ENCODE measurements at places on chromosomes 4 and X.

DNA sequence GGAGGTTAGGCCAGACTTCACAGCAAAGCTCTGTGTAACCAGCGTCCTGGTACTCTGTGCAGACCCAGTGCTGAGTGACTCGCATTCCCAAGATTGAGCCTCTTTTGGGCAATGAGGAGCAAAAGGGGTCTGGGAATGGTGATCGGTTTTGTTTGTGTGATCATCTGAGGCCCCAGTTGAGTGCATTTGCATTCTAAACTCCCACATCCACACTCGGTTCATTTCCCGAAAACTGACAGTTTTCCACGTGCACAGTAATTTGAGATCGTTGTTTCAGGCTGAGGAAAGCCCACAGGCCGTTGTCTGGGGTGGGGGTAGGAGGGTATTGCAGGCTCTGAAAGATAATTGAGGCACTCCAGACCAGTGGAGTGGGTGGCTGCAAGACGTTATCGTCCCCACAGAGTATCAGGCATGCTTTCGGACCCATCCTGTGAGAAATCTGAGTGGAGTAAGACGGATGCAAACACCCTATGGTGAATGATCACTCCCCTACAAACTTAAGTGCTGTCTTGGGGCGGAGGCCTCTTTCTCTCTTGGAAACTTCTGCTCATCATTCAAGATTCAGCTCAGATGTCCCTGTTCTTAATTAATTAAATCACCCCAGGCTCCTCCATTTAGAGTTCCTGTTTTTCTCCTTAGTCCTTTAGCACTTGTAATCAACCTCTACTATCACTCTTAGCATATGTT, 96.1 kb downstream of the AFF1 start:
- DNase-seq, result no peak

GRCh38 chr4:174256277-174256713, 27.2 kb downstream of the FBXO8 start:
- peak; percentile 28 for DNase-seq

- DNase-seq, result no peak
Observed at GRCh38 chr4:6367371-6367851, 97.8 kb downstream of the WFS1 start.

GRCh38 chrX:150982788-150983520, at the start of gene HMGB3:
HMGB3 (plus strand) TSS chrX:150983335; CDS start chrX:150985600, 2,265 bp downstream.
- DNase-seq, result peak; percentile 79

DNA sequence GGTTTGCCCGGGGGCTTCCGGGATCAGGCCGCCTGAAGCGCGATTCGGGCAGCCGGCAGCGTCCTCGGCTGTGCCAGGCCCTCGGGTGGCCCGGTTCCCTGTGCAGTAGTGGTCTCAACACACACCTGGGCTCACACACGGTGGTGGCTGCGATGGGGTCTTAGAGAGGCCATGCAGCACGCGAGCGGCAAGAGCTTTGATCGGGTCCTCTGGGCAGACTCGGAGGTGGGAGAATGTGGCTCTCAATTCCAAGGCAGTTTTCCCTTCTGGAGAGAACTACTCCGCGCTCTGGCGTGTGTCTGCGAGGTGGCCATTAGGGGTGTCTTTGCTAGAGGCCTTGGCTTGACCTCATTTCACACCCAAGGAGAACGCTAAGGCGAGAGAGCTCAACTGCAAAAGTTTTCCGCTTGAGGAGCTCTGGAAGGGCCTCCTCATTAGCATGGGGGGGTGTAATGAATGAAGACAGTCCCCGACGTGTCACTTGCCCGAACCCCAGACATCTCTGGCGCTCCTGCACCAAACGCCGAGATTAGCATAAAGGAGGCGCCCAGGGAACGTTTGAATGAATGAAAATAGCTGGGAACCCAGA, 771 bp upstream of the RBPJ start:
- no peak for DNase-seq

DNA sequence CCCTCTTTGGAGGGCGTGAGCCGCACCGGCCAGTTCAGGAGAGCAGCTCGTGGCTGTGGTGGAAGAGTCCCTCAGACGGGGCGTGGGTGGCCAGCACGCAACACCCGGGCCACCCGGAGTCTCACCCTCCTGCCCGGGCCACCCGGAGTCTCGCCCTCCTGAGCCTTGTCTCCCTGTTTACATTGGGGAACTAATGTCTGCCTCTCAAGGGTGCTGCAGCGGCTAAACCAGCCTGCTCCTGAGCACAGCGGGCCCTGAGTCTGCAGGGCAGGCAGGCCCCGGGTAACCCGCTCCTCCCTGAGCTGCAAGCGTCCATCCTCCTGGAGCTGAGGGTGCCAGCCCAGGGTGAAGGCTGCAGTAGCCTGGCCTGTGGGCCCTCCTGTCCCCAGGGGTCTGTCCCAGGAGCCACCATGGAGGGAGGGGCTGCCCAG, 3.0 kb downstream of the PDE6B start:
- no peak for DNase-seq

DNA sequence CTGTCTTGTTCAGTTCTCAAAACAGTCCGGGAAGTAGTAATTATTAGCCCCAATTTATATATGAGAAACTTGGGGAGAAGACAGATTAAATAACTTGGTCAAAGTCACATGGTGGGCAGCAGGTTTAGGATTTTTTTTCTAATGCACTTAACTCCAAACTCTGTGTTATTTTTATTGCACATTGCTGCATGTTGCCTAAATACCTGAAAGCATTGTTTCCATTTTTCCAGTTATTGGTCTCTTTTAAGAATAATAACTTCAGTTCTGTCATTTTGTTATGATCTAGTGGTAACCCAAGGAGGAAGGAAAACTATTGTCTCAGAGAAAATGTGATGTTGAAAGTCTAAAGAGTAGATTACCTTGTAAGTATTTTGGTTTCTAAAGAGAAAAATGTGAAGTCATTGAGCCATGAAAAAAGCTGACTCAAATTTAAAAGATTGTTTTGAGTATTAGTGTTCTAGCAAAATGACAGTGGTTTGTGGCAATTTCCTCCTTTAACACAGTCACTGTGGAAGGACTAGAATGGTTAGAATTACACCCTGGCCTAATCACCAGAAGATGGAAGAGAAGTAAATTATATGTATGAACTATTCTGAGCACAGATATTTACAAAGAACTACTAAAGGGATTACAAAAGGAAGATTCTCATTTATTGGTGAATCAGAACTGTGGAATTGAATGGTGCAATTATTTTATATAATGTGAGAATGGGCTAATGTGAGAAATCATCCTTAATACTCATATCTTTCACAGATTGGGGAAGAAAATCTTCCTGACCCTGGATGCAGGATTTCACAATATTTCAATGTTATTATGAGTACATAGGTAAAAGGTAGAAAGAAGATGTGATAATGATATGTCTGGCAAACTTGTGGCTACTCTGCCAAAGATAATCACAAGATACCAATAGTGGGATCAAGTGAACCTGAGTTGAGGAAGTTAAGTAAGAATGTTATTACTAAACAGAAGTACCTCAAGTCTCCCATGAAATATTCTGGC, 21.7 kb upstream of the CXCL8 start:
- DNase-seq, result no peak

- no peak for DNase-seq
Observed at GRCh38 chr4:62028745-62029144, 828.6 kb downstream of the ADGRL3 start.

DNA sequence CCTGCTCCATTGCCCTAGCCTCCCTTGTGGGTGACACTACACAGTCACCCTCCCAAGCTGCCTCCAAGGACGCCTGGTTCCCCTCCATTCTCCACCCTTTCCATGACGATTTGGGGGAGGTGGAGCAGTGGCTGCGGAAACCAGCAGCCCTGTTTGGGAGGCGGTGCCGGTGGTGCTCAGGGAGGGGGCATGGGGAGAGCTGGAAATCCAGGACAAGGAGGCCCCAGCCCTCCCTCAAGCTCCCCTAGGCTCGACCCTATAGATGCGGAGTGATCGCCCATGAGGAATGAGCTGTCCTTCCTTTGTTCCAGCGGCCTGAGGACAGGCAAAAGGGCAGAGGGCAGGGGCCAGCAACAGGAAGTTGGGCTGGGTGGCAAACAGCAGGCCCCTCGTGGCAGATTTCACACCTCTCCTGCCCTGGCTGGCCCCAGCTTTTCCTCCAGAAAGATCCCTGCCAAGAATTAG, 3.6 kb upstream of the RENBP start:
- DNase-seq, result no peak

GRCh38 chr4:16026160-16026761, 57.6 kb downstream of the PROM1 start:
- no peak for DNase-seq

DNA sequence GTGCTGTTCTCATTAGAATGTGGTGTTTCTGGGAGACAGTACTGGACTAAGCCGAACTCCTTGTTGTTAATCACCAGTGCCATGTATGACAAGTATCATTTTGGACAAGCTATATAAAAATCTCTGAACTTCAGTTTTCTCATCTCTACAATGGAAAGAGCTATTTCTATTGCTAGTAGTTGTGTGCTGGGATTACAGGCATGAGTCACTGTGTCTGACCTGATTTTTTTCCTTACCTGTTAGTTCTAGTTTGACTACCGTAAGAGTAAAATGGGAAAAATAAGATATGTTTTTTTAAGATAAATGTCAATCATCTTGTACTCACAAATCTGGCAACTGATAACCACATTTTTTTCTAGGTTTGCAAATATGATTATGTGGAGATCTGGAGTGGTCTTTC, 192.3 kb downstream of the TLL1 start:
- DNase-seq, result no peak

DNA sequence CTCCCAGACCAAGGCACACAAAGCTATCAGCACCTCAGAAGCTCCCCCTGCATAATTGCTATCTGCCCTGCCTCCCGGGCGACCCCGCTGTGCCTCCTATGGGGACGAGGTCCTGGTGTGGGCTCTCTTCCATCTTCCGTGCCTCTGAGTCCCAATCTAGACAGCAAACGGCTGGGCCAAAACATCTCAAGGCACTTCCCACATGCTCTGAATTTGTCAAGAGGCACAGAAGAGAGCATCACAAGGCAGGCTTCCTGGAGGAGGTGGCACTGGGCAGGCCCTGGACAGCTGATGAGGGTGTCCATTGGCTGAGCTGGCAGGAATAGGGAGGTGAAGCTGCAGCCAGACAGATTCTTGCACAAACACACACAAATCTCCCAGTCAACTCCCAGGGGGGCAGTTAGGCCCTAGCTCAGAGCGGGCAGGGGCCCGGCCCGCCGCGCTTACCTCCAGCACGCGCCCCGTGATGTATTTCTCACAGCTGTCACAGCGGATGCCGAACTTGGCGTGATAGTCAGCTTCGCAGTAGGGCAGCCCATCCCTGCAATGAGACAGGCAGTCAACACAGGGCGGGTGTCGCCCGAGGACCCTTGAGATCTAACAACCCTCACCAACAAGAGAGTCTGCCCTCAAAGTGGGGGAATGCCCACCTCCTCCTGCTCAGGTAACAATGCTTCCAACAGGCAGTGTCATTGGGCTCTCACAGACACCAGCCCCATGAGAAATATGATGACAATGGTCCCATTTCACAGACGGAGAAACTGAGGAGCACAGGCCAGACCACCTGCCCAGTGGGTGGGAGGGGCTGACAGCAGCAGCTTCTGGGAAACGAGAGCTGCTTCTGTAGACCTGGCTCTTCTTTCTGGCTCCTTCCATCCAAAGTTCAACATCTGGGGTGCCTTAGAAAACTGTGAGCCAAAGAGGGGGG, 81.2 kb downstream of the ABLIM2 start:
- no peak for DNase-seq

DNA sequence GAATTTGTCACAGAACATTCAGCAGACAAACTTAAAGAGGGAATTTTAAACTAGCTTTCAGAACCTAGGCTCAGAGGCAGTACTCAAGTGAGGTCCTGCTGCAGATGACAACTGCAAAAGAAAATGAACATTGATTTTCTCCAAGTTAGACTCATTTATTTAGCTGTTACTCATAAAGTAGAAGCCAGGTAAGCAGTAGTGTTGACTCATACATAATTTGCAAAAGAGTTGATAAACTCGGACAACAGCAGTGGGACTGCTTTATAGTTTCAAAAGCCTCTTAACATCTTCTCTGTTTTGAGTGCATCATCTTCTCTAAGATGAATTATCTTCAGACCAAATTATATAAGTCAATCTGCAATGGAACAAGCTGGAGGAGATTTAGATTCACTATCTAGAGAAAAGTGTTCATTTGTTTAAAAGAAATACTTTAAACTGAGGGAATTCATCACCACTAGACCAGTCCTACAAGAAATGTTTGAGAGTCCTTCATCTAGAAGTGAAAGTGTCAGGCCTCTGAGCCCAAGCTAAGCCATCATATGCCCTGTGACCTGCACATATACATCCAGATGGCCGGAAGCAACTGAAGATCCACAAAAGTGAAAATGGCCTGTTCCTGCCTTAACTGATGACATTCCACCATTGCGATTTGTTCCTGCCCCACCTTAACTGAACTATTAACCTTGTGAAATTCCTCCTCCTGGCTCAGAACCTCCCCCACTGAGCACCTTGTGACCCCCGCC, 49.5 kb downstream of the COQ2 start:
- no peak for DNase-seq

- DNase-seq, result no peak
Observed at GRCh38 chr4:100828986-100829685, 311.3 kb upstream of the EMCN start.

DNA sequence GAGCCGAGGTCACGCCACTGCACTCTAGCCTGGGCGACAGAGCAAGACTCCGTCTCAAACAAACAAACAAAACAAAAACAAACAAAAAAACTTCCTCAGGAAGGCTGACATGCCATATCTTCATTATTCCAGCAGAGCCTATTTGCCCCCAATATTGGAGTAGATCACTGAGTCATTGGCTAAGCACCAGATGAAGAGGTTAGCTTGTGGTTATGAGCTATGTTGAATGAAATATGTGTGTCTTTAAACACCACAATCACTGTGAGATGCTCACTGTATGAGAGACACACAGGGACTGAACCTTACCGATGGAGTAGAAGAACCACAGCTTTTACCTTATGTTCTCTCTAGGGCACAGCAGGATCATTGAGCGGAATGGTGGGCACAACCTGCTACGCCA, 122.1 kb upstream of the EOLA2 start:
- DNase-seq, result no peak

DNA sequence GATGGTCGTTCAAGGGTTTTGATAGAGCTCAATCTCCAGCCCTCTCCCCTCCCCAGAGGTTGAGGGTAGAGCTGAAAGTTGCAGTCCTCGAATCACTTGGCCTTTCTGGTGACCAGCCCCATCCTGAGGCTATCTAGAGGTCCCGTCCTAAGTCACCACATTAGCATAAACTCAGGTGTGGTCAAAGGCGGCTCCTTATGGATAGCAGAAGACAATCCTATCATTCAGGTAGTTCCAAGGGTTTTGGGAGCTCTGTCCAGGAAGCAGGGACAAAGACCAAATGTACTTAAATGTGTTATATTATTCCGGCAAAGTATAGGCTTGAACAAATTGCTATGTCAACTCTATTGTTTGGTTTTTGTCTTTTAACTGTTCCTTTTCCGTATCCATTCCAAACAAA, 30.6 kb downstream of the PDK3 start:
- no peak for DNase-seq

DNA sequence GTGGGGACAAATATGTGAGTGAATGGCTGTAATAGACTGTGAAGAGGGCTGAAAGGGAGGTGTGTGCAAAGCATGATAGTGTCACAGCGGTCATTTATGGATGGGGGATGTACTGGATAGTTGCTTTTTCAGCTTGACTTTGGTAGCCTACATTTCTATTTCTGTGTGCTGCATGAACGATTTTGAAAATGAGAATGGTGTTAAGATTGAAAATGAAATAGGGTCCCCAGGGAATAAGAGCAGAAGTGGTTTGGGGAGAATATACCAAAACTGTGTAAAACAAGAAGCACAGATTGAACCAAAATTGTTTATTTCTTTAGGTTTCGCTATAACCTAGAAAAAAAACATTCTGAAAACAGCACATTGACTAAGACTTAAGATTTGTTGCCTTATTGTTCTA, 58.8 kb upstream of the CLNK start:
- no peak for DNase-seq
